ENCODE measurements at places on chromosomes 1 and 21.

DNA sequence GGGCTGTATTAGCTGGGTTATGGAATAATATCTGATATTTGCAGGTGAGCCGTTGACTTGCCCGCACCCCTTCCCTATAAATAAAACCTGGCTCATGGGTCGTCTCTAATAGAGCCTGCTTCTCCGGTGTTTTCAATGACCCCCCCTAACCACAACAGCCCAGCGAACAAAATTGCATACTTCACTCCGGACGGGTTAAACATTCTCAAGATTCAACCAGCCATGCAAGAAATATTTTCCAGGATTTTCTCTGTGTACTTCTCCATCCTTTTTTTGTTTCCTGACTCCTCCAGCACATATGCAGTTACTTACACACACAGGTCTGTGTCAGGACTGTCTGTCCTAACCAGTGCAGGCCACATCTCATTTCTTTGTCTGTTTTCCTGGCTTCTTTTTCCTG is 267.7 kb downstream of the ZNF648 start:
- H3K4me3 ChIP-seq = no peak overlapping the region
- no peaks in the 10 kb centered on the region for H3K27me3 ChIP-seq
- no peaks in the 10 kb centered on the region for H3K4me1 ChIP-seq
- no peak overlapping the region for H3K27ac ChIP-seq
- H3K36me3 ChIP-seq = no peaks in the 10 kb centered on the region
- ATAC-seq = no peak

- H3K27ac ChIP-seq = no peak overlapping the region
- no peaks in the 10 kb centered on the region for H3K27me3 ChIP-seq
- no peak for ATAC-seq
- no peaks in the 10 kb centered on the region for H3K4me1 ChIP-seq
Measured at GRCh38 chr1:94616506-94616905, 74.9 kb upstream of the F3 start.

GRCh38 chr1:173478094-173478674 is 1.0 kb downstream of the PRDX6 start:
- peak overlapping the region; percentile 95 for H3K27ac ChIP-seq
- H3K4me1 ChIP-seq = peaks cover 5% of the 10 kb centered on the region
- H3K27me3 ChIP-seq = no peaks in the 10 kb centered on the region
- peak overlapping the region; percentile 93 for H3K4me3 ChIP-seq

DNA sequence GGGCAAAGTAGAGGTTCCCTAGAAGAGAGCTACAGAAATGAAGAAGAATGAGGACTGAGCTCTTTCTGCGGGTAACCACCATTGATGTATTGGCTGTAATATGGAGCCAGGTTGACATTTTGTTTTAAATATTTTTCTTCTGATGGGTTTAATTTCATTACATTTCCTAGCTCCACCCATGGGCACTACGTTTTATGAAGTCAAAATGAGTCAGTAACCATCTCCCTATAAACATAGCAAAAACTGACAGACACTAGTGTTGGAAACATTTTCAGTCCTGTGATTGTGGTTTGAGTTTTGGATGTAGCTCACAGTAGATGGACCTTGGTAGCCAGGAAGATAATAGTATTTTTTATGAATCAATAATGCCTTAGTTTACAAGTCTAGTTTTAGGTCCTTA is 470.4 kb upstream of the B3GALT2 start:
- H3K4me1 ChIP-seq = peaks cover 14% of the 10 kb centered on the region
- H3K27ac ChIP-seq = no peak overlapping the region
- no peak for ATAC-seq
- H3K27me3 ChIP-seq = no peaks in the 10 kb centered on the region
- no peaks in the 10 kb centered on the region for H3K36me3 ChIP-seq
- H3K4me3 ChIP-seq = no peak overlapping the region

GRCh38 chr21:18614303-18614702 is 210.7 kb upstream of the TMPRSS15 start:
- H3K27me3 ChIP-seq = no peaks in the 10 kb centered on the region
- H3K4me3 ChIP-seq = no peak overlapping the region
- no peak overlapping the region for H3K27ac ChIP-seq
- H3K4me1 ChIP-seq = no peaks in the 10 kb centered on the region
- H3K36me3 ChIP-seq = no peaks in the 10 kb centered on the region
- ATAC-seq = no peak

- no peak overlapping the region for H3K27ac ChIP-seq
- H3K27me3 ChIP-seq = no peaks in the 10 kb centered on the region
- ATAC-seq = no peak
- H3K4me1 ChIP-seq = no peaks in the 10 kb centered on the region
- no peak overlapping the region for H3K4me3 ChIP-seq
Measured at GRCh38 chr1:84615790-84616189, 41.5 kb upstream of the CTBS start.

DNA sequence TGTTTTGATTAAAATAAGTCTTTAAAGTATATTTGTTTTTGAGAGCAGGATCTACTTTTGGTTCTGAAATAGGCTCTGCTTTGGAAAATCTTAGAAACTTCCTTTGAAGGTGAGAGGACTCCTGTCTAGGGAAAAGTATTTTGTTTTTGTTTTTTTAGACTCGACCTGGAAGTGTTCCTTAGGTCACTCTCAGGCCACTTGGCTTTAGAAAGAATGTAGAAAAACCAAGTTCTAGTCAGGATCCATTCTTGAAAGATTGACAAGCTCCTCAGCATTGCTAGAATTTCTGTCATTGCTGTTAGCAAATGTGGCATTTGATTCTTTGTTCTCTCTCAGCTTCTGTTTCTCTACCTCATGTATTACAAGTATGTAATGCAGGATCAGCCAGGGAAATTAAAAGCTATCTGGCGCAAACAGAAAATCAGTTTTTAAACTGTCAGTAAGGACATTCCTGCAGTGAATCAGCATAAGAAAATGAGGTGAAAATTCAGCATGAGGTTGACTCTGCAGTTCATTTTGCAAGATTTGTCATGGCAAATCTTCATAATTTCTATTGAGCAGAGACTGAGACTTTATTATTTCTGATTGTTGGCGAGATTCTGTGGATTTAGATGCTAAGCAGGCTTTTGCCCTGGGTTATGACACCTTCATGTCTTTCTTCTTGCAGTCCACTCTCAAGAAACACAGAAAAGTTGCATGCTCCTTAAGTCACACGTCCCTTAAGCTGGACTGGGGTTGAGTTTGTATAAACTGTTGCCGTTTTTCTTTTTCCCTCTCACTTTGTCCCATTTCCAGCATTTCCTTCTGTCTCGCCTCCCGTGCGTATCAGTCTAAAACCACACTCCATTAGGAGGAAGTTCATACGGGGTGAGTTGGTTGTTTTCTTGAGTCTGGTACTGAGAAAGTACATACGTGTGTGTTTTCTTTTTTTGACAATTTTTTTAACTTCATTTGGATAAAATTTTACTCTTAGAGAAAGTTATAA is 12.6 kb downstream of the NTPCR start:
- no peaks in the 10 kb centered on the region for H3K27me3 ChIP-seq
- H3K4me1 ChIP-seq = peaks cover 29% of the 10 kb centered on the region
- peak; percentile 62 for ATAC-seq
- peak overlapping the region; percentile 56 for H3K27ac ChIP-seq
- H3K36me3 ChIP-seq = peaks cover 29% of the 10 kb centered on the region
- H3K4me3 ChIP-seq = no peak overlapping the region

- H3K4me3 ChIP-seq = no peak overlapping the region
- H3K27ac ChIP-seq = no peak overlapping the region
- peaks cover 32% of the 10 kb centered on the region for H3K27me3 ChIP-seq
- no peaks in the 10 kb centered on the region for H3K36me3 ChIP-seq
- no peaks in the 10 kb centered on the region for H3K4me1 ChIP-seq
Measured at GRCh38 chr1:243930822-243931671, 81.0 kb upstream of the AKT3 start.

DNA sequence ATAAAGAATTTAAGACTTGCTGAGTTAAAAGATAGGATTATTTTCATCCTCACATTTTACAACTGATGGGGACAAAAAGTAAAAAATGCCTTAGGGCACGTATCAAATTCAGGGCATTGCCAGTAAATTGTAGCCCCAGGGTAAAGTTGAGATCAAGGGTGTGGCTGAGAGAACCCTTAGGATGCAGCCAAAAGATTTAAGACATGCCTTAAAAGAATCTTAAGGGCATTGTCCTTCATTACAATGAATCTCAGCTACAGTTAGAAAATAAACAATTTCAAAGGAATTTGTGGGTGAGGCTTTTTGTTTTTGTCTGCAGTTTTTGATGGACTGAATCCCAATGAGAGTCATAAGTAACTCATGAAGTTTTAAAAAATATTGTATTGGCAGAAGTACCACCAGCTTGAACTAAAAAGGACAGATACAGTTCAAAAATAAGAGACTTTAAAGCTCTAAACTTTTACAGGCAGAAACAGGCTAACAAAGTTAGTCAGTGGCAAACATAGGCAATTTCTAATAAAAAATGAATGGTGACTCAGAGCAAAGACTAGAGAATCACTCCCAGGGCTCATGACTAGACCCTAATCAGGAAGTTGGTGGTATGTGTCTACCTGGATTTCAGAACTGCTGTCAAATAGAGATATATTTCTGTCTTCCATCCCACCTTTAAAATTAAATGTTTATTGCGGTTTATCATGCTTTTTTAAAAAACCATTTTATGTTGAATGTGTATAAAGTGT is 165.1 kb upstream of the SNX7 start:
- no peaks in the 10 kb centered on the region for H3K27me3 ChIP-seq
- H3K4me3 ChIP-seq = no peak overlapping the region
- H3K27ac ChIP-seq = no peak overlapping the region
- H3K4me1 ChIP-seq = no peaks in the 10 kb centered on the region
- no peaks in the 10 kb centered on the region for H3K36me3 ChIP-seq
- ATAC-seq = no peak

DNA sequence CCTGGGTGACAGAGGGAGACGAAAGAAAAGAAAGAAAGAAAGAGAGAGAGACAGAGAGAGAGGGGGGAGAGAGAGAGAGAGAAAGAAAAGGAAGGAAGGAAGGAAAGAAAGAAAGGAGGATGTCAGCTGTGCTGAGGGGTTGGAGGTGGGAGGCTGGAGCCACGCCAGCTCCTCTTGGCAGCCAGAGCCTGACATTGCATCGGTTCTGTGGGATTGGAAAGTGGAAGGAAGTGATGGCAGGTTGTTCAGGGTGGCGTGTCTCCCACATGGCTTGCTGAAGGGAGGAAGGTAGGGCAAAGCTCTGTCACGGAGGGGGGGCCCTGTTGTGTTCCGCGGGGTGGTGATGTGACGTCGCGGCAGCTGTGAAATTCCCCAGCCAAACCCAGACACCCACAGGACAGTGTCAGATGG is 30.7 kb downstream of the EIF2D start:
- H3K27me3 ChIP-seq = no peaks in the 10 kb centered on the region
- no peak overlapping the region for H3K4me3 ChIP-seq
- no peak overlapping the region for H3K27ac ChIP-seq
- ATAC-seq = no peak
- peaks cover 13% of the 10 kb centered on the region for H3K4me1 ChIP-seq
- H3K36me3 ChIP-seq = no peaks in the 10 kb centered on the region

DNA sequence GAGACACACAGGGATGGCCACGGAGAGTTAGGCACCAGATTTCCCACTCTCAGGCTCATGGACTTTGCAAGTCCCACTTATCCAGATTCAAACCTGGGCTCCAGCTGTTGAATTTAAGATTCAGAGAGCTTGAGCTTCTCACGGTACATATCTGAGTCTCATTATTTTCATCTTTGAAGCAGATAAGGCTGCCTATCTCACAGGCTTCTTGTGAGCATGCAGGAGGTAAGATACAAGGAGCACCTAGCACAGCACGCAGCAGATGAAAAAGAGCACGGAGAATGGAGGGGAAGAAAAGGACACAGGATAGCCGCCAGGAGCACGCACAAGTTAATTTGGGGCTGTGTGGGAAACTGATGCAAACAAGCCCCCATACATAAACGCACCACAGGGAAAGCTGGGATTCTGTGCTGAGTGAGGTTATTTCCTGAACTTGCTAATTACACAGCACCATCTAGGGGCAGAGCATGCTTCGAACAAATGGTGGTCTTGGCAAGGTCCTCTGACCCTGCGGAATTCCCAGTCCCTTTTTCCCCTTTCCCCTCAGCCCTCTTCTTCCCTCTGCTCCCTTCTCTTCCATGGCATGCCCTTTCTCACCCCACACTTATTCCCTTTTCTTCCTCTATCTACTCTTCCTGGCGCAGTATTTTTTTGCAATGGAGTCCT is 134.7 kb upstream of the VANGL1 start:
- no peak for ATAC-seq
- no peaks in the 10 kb centered on the region for H3K27me3 ChIP-seq
- H3K4me3 ChIP-seq = no peak overlapping the region
- peaks cover 34% of the 10 kb centered on the region for H3K4me1 ChIP-seq
- no peaks in the 10 kb centered on the region for H3K36me3 ChIP-seq
- no peak overlapping the region for H3K27ac ChIP-seq

DNA sequence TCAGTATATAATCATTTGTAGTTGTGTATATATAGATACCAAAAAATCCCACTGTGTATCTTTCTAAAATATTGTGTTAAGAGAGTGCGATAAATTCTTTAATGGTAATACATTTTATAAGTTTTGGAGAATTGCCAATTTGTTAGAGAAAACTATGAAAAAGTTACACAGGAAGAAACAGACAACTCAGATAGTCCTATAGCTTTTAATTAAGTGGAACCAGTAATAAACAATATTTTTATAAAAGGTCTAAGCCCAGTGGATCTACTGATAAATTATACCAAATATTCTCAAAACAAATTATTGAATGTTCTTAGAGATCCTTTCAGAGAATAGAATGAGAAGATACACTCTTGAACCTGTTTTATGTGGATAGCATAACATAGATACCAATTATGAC is 50.6 kb downstream of the OBSCN start:
- H3K27me3 ChIP-seq = no peaks in the 10 kb centered on the region
- no peak overlapping the region for H3K4me3 ChIP-seq
- H3K36me3 ChIP-seq = peaks cover 20% of the 10 kb centered on the region

- peak overlapping the region; percentile 45 for H3K4me3 ChIP-seq
- no peaks in the 10 kb centered on the region for H3K36me3 ChIP-seq
- peaks cover 7% of the 10 kb centered on the region for H3K27me3 ChIP-seq
- peak; percentile 92 for ATAC-seq
- peak overlapping the region; percentile 78 for H3K27ac ChIP-seq
- peaks cover 2% of the 10 kb centered on the region for H3K4me1 ChIP-seq
Measured at GRCh38 chr1:158999316-159000069, 10.2 kb upstream of the IFI16 start.

GRCh38 chr1:95364546-95364945 is 130.5 kb downstream of the RWDD3 start:
- no peaks in the 10 kb centered on the region for H3K4me1 ChIP-seq
- no peaks in the 10 kb centered on the region for H3K27me3 ChIP-seq
- no peak for ATAC-seq
- no peak overlapping the region for H3K4me3 ChIP-seq

GRCh38 chr1:230633469-230633868 is 8.8 kb upstream of the COG2 start:
- ATAC-seq = no peak
- peaks cover 38% of the 10 kb centered on the region for H3K27me3 ChIP-seq
- no peak overlapping the region for H3K27ac ChIP-seq
- no peak overlapping the region for H3K4me3 ChIP-seq
- H3K36me3 ChIP-seq = no peaks in the 10 kb centered on the region

- no peak for ATAC-seq
- H3K4me3 ChIP-seq = no peak overlapping the region
- no peaks in the 10 kb centered on the region for H3K4me1 ChIP-seq
Measured at GRCh38 chr21:16037421-16037955, 307.7 kb downstream of the USP25 start.

- H3K36me3 ChIP-seq = no peaks in the 10 kb centered on the region
- no peak for ATAC-seq
- H3K27me3 ChIP-seq = peaks cover 41% of the 10 kb centered on the region
Measured at GRCh38 chr1:23524716-23525401, 6.2 kb downstream of the E2F2 start.

GRCh38 chr1:237570530-237570929 is 320.2 kb downstream of the ZP4 start:
- no peak for ATAC-seq
- H3K27ac ChIP-seq = no peak overlapping the region

GRCh38 chr1:18761948-18762840 is 97.3 kb downstream of the TAS1R2 start:
- no peak for ATAC-seq
- no peak overlapping the region for H3K27ac ChIP-seq
- peaks cover 83% of the 10 kb centered on the region for H3K27me3 ChIP-seq
- H3K36me3 ChIP-seq = no peaks in the 10 kb centered on the region
- no peak overlapping the region for H3K4me3 ChIP-seq
